Fibroblast of skin of right biceps (primary cell): ENCODE measurements at places on chromosomes 3 and 15.

DNA sequence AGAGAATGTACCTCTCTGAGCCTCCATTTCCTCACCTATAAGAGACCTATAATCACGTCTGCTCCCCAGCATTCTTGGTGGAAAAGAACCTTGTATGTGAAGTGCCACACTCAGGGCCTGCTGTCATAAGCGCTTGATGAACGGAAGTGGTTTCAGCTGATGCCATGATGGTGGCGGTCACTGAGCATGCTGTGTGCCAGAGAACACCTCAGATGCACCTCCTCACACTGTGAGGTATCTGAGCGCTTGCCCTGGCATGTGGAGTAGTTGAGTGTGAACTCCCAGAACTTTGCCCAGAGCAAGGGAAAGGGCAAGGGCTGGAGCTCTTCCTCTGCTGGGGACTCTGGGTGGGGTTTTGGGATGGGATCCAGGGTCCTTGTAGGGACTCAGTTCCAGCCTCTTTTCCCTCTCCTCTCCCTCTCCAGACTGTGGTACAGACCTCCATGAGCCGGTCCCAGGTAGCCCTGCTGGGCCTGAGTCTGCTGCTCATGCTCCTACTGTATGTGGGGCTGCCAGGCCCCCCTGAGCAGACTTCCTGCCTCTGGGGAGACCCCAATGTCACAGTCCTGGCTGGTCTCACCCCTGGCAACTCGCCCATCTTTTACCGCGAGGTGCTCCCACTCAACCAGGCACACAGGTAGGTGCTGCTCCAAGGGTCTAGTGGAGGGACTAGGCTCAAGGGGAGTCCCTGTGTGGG is 2.7 kb downstream of the ABHD14A start:
- DNase-seq = no peak

DNA sequence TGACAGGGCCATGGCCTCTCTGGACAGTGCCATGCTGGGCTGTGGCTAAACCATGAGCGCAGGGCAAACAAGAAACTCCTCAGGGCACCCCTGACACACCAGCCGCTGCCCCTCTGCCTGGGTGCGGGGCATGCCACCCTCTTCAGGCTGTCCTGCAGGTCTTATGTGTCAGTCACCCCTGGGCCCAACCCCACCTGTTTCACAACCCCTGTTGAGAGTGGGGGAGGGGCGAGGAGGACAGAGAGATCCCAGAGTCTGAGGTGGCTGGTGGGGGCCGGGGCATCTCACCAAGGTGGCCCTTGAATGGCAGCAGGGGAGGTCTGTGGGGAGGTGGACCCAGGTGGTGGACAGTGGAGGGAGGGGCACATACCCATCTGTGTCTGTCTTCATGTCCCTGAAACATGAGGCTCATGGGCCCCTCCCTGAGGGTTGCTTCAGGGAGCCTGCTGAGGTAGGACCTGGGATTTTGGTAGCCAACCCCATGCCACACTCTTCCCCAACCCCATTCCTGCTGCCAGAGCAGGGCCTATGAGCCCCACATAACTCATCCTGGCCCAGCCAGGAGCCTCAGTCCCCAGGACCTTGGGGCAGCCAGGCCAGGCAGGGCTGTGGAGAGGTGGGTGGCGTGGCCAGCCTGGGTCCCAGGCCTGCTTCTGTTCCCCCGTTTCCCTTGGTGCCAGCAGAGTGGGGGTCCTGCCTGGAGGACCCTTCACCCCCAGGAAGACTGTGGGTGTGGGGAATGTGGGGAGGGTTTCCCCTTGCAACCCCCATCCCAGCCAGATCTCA is 1.7 kb upstream of the STAB1 start:
- no peak for DNase-seq

- DNase-seq = no peak
Measured at GRCh38 chr3:60000311-60001105, 950.7 kb upstream of the CFAP20DC start.

GRCh38 chr3:4748701-4749378 is 230.4 kb upstream of the BHLHE40 start:
- DNase-seq = no peak

DNA sequence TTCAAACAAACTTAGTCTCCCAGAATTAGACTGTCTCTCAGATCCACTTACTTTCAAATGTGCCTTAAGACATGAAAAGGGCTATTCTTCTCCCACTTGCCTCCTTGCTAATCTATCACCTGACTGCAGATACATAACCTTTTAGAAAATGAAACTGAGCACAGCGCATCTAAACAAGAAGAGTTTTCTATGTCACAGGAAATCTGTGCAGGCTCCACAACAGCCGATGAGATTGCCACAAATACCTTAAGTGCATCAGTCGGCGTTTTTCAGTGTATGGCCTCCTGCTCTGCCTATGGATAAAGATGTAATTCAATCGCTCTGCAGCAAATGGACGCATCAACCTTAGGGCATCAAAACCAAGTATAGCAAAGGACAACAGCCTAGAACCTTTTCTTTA is 544.2 kb downstream of the FOXP1 start:
- no peak for DNase-seq

GRCh38 chr3:23811919-23812318 is 6.2 kb downstream of the UBE2E1 start:
- DNase-seq = no peak

GRCh38 chr3:123448536-123449101 is at the start of gene ADCY5:
TSS of gene ADCY5 (minus strand) at chr3:123449090. CDS start at chr3:123448545, 545 bp downstream.
- no peak for DNase-seq
